ENCODE measurements at places on chromosomes 3 and 15.

DNA sequence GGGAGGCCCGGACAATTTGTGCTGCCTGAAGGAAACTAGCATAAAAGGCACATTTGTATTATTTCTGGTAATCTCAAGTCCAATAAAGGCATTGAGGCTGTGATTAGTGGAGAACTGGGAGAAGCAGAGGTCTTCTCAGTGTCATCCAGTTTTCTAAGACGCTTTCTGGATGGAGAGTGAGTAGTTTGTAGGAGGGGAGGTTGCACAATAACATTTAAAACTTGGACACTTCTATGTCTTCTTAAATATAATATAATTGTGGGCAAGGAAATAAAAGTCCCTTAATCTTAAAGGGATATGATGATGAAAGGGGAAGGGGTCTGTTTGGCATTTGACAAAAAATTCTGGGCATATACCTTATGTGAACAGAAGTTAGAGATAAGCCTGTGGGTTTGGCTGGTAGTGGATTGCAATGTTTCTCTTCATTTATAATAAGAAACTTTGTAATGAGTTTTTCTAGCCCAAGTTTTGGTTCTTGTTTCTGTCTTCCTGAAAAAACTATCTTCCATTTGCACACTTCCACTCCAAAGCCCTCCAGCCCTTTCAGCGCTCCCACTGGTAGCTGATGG is 291.6 kb upstream of the TGFBR2 start:
- ATAC-seq: no peak

- no peak for ATAC-seq
Measured at GRCh38 chr3:192161661-192162060, 565.7 kb downstream of the FGF12 start.

GRCh38 chr3:142087676-142088075 is 61.7 kb downstream of the TFDP2 start:
- no peak for ATAC-seq

GRCh38 chr15:63481105-63481810 is 23.1 kb upstream of the USP3 start:
- peak; percentile 78 for ATAC-seq

DNA sequence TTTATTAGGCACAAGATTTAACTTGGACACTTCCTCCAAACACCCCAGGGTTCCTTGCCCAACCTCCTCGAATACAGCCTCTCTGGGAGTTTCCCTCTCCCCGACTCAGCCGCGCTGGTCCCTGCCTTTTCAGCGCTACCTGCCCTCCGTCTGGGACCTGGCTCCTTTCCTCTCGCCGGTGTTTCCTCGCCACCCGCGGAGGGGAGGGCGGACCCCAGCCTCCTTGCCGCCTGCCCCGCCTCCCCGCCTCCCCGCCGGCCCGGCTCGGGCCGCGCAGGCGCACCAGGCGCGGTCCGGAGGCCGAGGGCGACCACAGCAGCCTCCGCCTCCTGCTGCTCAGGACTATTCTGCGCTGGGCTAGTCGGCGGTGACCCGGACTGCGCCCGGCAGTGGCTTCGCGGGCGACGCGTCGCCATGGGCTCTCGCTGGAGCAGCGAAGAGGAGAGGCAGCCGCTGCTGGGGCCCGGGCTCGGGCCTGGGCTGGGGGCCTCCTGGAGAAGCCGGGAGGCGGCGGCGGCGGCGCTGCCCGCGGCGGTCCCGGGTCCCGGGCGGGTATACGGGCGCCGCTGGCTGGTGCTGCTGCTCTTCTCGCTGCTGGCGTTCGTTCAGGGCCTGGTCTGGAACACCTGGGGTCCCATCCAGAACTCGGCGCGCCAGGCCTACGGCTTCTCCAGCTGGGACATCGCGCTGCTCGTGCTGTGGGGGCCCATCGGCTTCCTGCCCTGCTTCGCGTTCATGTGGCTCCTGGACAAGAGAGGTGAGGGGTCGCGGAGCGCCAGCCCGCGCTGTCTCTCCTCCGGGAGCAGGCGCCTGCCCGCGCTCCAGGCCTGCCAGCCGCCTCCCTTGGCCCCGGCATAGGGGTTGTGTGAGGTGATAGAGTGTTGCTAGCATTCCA is at the start of gene SLC49A4:
TSS of gene SLC49A4 (plus strand) at position 291 of the 895 bp plus-strand sequence. CDS start at position 415, 124 bp downstream.
- ATAC-seq: peak; percentile 81

- no peak for ATAC-seq
Measured at GRCh38 chr15:100980410-100981046, 61.4 kb downstream of the LRRK1 start.

- no peak for ATAC-seq
Measured at GRCh38 chr3:42497009-42497731, 5.3 kb upstream of the VIPR1 start.

- peak; percentile 70 for ATAC-seq
Measured at GRCh38 chr3:126083511-126083912, 412 bp downstream of the SLC41A3 start.

DNA sequence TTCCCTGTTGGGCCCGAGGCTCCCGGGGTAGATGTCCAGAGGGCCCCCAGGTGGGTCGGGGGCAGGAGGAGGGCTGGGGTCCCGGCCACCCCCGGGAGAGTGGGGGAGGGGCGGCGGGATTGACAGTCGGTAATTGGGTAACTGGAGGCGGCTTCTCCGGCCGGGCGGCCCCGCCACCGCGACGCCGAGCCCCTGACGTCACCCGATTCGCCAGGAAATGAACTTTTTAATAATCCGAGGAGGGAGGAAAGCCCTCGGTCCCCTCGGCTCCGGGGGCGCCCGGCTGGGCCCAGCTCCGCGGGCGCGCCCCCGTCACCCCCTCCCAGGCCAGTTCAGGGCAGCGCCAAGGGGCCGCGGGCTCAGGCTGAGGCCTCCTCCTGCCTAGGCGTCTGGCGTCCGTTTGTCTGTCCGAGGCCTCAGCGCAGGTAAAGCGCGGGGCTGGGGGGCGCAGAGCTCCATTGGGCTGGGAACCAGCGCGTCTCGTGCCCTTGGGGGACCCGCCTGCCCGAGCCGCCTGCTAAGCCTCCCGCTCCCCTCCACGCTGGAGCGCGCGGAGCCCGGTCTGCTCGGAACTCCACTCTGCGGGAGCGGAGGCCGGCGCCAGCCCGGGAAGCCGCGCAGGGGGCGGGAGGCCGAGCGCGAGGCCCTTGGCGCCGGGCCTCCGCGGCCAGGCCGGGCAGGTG is 3.9 kb downstream of the GATA2 start:
- no peak for ATAC-seq

DNA sequence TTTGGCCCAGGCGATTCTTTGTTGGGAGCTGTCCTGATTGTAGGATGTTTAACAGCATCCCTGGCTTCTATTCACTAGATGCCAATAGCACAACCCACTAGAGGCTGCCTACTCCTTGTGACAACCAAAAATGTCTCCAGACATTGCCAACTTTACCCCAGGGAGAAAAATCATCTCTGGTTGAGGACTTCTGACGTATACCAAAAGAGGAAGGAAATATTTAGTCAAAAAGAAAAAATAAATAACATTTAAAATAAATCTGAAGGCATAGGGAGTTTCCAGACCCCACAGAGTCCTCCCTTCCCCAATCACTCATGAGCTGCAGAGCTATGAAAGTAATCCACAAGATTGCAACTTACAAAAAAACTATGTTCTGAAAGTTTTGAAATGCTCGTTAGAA is 61.0 kb downstream of the MECOM start:
- ATAC-seq: no peak

- ATAC-seq: peak; percentile 48
Measured at GRCh38 chr15:40471808-40472150, 995 bp downstream of the CHST14 start.

GRCh38 chr3:184176377-184177330 is 2.0 kb downstream of the AP2M1 start:
- ATAC-seq: no peak

DNA sequence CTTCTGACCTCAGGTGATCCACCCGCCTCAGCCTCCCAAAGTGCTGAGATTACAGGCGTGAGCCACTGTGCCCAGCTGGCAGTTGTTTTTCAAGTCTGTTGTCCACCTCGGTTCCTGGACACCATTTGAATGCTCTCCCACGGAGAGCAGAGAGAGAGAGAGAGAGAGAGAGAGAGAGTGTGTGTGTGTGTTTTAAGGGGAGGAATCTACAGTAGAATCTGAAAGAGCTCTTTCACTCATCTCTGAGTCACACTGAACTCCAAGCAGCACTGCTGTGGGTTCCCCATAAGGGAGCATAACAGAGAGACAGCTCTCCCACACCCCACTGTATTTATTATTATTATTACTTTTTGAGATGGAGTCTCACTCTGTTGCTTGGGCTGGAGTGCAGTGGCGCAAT is 156.6 kb downstream of the RPLP1 start:
- peak; percentile 94 for ATAC-seq

DNA sequence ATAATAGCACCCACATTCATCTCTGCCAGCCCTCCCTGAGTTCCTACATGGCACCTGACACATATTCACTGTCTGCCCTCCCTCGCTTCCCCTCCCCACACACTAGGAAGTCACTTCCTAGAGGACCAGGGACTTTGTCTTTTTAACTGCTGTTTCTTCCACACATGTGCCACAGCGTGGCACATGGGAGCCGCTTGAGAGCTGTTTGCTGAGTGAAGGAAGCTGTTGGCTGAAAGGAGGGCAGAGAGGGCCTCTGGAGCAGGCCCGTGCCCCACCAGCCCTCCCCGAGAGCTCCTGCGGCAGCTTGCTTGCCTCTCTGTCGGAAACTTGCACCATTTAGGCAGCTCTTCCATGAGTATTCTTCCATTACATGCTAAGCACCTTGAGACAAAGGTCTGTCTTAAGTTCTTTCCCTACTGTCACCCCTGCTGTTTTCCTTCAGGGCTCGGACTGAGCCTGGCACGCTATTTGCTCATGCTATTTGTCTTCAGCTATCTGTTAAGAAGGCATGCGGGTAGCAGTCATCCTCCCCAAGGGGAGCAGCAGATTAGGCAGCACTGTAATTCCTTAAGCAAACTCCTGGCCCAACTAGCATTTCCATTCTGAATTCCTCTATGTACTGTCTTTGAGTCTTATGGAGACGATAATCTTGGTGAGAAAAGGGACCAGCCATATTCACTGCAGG is 72.2 kb downstream of the CACNA1D start:
- ATAC-seq: no peak

GRCh38 chr3:27385504-27385903 is 16.3 kb upstream of the NEK10 start:
- ATAC-seq: no peak

DNA sequence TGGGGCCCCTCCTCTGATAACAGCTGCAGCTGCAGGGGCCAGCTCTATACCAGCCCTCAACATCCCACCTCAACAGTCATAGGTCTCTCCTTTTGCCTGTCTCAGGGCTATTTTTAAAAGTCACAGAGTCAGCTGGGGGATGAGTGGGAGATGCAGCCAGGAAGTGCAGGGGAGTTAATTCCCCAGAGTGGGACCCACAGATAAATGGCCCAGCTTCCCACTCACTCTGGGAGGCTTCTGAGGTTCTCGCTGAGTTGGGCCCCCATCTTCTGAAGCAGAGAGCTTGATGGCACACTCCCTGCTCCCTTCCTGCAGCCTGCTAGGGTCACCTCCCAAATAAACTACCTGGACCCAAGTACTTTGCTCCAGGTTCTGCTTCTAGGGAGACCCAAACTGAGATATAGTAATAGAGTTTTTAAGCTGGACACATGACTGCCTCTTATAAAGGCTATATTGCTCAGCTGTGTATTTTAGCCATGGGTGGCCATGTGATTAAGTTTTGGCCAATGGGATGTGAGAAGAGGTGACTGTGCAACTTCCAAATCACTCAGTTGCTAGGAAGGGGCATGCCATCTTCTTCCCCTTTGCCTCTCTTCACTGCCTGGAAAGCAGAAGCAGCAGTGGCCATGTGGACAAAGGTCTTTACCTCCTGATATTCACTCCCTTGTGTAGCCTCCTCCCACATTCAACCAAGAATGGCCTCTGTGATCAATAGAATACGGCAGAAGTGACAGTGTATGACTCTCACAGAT is 15.5 kb upstream of the VIPR1 start:
- no peak for ATAC-seq

DNA sequence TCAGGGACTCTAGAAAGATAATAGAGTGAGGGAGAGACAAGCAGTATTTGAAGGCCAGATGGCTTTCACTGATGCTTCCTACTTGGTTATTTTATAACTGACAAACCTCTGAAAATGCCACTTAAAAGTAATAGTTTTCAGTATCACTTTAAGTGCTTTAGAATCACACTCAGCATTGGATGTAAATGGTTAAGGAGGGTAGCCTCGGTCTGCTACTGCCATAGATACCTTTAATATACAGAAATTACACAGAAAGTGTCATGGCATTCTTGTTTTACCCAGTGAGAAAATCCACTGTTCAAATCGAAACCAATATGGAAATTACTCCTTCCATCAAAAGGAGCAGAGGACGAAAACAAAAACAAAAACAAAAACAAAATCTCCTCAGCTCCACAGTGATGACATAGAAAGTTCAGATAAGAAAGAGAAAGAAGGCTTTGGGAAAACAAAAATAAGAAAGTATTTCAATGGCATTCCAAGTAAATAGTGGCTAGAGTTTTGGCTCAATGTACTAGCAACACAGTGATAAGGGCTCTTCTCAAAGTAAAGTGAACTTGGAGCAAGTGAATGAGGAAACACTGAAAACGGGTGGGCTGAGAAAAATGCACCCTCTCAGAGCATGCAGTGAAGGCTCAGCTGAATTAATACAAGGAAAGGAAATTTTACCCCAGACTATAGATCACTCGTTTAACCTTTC is 43.2 kb upstream of the CD47 start:
- ATAC-seq: peak; percentile 51

DNA sequence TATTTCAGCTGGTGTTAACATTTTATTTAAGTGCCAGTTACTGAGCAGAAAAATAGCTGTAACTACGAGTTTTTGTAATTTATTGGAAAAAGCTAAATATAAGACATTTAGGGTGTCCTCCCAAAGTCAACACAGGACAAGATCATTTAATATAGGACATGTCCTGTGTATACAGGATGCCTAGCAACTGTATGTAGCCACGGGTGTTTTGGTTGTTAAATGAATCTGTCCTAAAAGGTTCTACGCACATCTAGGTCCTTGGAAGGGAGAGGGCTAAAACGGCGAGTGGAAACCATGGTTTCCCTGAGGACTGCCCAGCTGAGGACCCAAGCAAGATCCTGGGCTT is 565 bp upstream of the ZNF621 start:
- ATAC-seq: peak; percentile 34

GRCh38 chr15:63414474-63415120 is 33.0 kb upstream of the CA12 start:
- no peak for ATAC-seq

DNA sequence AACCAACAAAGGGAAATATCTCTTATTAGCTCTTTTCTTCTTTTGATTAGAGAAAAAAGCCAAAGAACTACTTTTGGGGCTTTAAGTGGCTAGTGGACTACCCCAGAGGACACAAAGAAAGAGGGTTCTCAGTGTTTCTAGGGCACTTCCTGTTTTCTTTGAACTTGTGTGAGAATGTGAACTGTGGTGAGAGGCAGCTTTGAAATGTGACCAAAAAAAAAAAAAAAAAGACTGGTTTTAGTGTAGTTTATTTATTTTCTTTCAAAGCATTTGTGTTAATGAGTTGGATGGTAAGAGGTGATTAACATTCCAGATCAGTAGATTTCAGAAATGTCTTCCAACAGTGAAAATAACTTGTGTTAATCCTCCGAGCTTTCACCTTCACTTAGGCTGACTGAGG is 32.4 kb downstream of the SELENOT start:
- ATAC-seq: peak; percentile 86

DNA sequence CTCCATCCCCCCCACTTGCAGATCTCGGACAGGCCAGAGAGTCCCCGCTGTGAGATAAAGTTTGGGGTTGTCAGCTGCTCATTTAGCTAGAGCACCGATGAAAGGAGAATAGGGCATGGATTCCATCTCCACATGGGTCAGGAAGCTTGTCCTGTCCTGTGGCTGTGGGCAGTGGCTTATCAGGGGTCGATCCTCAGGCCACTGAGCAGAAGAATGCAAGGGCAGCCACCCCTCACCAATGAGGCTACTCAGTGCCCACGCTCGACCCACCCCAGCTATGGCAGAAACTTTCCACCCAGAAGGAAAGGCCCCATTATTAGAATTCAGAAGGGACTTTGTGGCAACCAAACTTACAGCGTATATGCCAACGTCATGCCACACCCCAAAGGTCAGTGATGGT is 43.3 kb downstream of the CPN2 start:
- no peak for ATAC-seq
